NCI-H446 treated with DMSO at 0.1 percent for 48 hours (cell line): ENCODE measurements at places on chromosomes 16 and 17.
A peak's percentile ranks its signal among the peaks of the same experiment; 100 is the strongest.

DNA sequence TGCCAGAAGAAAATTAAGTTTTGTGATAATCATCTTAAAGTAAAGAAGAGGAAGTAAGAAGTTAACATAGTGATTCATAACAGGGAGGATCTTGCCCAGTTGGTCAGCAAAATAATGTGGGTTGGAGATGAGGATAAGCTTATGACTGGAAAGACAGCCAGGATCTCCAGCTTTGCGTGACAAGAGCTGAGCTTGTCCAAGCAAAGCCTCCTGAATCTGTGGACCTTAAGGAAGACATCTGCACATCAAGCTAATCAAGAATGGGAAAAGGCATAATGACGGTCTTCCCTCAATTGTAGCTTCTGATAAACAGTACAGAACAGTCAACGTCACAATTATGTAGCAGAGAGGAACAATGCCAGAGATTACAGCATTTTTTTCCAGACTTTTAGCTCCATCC, 744.7 kb upstream of the GOT2 start:
- DNase-seq = no peak

DNA sequence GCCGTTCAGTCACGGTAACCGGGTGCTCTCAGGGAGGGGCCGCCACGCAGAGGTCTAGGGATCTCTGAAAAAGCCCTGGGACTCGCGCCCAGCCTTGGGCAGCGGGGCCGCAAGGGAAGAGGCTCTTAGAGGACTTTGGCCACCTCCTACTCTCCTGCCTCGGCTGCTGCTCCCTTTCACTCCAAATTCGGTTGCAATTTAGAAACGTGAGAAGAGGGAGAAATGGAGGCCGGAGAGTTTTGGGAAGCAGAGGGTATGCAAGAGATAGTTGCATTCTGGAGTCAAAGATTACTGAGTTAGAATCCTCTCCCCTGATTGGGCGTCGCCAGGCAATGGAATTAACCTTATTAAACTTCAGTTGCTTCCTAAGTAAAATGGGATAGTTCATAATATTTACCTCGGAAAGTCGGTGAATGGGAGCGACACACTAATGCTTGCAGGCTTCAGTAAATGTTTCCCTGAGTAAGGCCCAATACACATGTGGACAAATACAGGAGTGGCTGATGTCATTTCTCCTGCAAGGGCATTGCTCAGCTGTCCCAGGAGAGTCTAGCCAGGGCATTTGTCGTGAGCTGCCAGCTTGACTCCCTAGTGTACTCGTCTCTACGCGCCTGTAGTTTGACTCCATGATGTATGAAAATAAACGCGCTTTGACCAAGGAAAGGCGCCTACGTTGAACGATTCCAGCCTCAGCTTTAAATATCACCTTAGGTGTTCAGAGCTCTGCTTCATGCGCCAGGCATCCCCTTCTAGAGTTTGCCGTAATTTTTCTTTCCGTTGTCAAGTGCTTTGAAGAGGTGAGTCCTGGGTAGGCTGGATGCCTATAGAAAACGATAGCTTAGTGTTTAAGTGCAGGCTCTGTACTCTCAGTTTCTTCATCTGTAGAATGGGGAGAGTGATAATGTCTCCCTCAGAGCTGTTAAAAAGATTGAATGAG, 667 bp downstream of the OGFOD1 start:
- no peak for DNase-seq

GRCh38 chr16:6206080-6206479, 1108.5 kb upstream of the EEF2KMT start:
- DNase-seq = no peak

DNA sequence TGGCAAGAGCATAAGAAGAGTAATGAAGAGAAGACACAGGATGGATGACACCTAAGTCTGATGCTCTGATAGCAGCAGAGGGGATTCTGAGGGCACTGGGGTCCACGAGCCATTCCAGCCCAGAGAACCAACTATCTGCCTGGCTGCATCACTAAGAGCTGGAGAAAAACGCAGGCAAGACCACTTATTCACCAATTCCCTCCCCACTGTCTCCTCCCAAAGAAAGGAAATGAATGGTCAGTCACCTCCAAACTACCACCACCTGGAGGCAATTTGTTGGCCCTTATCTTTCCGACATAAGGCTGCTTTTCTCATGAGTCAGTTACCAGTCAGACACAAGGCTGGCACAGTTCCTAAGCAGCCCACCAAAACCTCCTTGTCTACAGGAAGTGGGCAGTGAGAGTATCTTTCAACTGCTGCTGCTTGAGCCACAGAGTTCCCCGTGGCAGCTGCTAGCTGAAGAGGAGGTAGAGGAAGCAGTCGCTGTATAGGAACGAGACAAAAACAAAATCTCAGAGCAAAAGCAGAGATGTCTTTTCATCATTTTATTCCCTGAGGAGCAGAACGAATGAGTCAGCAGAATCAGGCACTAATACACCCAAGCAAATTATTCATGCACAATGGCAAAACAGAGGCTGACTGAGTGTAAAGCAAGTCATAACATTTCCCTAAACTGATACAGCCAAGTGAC, 111.1 kb downstream of the SMG6 start:
- no peak for DNase-seq

DNA sequence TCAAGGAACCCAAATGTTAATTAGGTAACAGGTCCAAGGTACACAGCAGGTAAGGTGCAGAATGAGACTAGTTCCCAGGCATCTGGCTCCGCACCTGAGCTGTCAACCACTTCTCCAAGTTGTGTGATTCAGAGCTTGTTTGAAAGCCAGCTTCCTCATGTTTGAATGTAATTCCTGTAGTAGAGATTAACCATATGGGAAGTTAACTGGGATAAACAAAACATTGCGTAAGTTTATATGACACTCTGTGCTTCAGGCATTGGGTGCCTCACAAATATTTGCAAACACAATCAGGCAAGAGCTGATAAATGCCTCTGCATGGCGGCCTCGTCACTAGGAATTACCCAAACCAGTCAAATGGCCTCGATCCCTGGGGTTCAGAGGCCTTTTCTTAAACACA, 27.9 kb upstream of the CPHXL start:
- no peak for DNase-seq

DNA sequence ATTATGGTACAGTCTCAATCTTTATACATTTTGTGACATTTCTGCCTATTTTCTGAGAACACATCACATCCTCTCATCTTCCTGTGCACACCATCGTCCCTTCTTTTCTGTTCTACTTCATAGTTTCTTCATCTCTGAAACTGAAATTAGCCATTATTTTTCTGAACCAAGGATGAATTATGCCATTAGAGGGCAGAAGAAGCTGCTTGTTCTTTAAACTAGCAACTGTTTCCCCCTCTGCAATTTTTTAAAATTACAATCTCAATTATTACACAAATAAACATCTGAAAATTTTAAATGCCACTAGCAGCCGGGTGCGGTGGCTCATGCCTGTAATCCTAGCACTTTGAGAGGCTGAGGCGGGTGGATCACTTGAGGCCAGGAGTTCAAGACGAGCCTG, 41.3 kb downstream of the RBBP6 start:
- no peak for DNase-seq

DNA sequence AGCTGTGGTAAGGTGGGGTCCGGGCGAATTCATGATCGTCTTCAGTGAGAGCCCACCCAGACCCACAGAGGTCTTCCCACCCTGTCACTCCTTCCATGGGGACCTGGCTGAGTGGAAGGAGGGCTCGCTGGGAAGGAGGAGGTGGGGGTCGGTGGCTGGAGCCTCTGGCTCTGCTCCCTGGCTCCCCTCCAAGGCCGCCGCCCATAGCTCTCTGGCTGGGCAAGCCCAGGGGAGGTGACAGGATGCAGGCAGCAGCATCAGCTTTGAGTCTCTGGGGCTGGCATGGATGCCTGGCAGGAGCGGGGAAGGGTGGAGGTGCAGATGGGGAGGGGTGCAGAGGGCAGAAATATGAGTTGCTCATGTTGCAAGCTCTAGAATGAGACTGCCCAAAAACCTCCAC, 147.0 kb downstream of the ENGASE start:
- no peak for DNase-seq

DNA sequence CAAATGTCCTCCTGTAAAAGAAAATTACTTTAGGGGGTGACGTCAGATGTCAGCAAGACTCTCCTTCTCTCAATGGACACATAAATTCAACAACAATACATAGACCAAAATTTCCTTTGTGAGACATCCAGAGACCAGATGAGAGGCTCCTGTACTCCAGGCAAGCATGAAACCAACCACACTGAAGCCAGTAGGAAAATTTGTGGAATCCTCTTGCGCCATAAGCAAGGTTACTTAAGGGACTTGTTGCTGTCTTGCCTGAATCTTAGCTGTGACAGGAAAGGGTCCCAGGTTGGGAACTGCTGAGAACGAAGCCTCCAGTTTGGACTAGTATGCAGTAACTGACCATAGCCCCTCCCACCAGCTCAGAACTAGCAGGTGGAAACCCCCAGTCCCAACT, 56.0 kb downstream of the CEP112 start:
- no peak for DNase-seq

DNA sequence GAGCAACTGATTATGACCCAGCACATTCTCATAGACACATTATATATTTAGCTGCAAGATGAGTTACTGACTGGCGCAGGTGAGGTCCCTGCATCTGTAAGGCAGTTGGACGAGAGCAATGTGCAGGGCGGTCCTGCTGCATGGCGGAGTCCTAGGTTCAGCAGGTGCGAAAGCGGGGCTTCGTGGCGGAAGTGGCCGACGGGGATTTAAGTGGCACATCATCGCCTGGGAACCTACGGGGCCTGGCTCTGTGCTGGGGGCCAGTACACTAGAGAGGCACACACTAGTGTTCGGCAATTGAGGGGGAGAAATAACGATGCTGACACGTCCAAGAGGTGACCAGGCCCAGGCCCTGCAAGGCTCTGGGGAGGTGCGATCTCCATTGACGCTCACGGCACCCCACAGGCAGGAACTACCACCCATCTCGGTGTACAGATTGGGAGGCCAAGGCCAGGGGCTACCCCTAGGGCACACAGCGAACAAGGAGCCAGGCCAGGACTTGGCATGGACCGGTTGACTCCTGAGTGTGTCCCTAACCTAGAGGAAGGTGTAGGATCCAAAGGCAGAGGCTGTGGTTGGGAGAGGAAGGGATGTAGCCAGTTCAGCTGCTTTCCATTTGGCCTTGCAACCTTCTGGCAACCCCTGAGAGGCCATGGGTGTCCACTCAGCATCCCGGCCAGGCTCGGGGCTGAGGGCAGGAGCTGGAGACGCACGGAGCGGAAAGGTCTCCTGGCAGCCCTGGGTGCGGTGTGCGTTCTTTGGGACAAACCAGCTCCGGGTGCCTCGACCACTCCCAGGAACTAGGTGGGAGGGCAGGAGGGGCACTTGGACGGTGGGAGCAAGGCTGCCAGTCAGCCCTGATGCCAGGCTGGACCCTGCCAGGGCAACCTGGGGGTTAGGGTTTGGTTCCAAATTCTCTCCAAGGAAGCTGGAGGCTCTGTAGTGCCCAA, 103.9 kb upstream of the CREBBP start:
- no peak for DNase-seq

- DNase-seq = no peak
These were observed 4.6 kb downstream of the TRIM47 start for GRCh38 chr17:75873587-75874322.

GRCh38 chr17:81870981-81871386, at the start of gene ARHGDIA:
ARHGDIA (minus strand) TSS chr17:81871337; CDS start chr17:81869930, 1,407 bp downstream.
- peak; percentile 71 for DNase-seq

- DNase-seq = no peak
These were observed 117.1 kb upstream of the MYOCD start for GRCh38 chr17:12548558-12548957.

DNA sequence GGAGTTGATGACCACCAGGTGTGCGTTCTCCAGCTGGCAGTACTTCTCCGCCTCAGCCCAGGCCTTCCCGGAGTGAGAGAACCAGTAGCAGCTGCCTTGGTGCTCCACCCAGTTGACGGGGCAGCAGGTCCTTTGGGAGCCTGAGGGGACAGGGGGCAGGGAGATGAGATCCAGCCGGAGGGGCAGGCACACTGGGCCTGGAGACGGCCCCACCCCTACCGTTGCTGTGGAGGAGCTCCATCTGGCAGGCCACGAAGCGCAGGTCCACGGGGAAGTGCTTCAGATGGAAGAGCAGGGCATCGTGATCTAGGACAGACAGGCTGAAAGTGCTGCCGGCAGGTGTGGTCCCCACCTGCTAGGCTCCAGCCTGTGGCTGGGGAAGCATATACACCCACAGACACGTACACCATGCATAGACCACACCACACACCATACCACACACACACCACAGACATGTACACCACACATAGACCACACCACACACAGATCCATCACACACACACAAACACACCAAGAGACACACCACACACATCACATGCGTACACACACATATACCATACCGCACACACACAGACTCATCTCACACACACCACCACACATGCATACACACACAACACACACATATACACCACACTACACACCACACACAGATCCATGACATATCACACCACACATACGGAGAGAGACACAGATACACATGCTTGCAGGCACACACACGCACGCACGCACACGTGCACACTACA, 7.4 kb downstream of the ASGR2 start:
- DNase-seq = no peak

- DNase-seq = no peak
These were observed 21.6 kb downstream of the CFAP97D1 start for GRCh38 chr17:43801844-43802243.

DNA sequence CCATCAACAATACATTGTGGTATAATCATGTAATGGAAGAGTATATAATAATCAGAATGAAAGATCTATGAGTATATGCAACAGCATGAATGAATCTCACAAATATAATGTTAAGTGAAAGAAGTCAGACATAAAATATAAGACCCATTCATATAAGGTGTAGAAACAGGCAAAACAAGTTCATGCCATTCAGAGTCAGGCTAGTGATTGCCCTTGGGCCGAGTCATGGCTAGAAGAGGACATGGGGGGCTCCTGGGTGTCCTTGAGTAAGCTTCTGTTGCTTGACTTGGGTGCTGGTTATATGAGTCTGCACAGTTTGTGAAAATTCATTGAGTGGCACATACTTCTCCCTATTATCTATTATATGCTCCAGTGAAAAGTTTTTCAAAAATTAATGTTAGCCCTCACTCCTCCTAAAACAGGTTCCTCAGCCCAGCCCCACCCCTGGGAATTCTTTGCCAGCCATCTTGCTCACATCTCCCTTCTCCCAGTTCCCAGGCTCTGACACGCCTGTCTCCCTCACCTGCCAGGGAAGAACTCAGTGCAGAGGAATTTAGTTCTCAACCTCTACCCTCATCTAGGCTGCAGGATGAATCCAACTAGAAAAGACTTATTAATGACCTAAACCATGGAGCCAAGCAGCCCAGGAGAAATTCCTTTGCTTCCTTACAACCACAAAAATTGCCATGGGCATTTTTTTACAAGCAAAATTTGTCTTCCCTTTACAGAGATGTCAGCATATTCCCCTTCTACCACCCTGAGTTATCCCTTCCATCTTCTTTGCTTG, 52.4 kb upstream of the NFAT5 start:
- DNase-seq = no peak

DNA sequence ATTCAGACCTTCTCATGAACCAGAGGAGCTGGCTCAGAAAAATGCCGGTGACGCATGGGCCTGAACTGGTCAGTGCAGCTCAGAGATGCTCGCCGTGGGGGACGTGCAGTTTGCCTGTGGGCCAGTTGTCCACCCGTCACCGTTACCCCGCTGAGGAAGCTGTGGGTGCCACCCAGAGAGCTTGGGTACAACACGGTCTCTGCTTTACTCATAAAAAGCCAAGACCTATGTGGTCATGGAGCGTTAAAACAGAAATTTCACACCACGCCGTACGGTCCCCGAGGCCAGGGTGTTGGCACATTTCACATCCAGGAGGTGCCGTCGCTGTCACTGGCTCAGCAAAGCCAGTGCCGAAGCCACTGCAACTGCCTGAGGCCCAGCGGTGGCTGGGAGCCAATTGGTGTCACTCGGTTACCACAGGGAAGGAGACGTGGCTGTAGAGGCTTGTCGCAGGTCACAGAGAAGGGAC, 120.9 kb downstream of the METRNL start:
- DNase-seq = no peak
